ENCODE measurements at places on chromosomes 7 and 10.

- no peak for DNase-seq
Observed at GRCh38 chr7:122789156-122789555, 86.4 kb upstream of the RNF148 start.

- no peak for DNase-seq
Observed at GRCh38 chr7:901388-902154, 25.2 kb downstream of the GET4 start.

- DNase-seq = no peak
Observed at GRCh38 chr10:12822126-12822892, 179.2 kb downstream of the CCDC3 start.

DNA sequence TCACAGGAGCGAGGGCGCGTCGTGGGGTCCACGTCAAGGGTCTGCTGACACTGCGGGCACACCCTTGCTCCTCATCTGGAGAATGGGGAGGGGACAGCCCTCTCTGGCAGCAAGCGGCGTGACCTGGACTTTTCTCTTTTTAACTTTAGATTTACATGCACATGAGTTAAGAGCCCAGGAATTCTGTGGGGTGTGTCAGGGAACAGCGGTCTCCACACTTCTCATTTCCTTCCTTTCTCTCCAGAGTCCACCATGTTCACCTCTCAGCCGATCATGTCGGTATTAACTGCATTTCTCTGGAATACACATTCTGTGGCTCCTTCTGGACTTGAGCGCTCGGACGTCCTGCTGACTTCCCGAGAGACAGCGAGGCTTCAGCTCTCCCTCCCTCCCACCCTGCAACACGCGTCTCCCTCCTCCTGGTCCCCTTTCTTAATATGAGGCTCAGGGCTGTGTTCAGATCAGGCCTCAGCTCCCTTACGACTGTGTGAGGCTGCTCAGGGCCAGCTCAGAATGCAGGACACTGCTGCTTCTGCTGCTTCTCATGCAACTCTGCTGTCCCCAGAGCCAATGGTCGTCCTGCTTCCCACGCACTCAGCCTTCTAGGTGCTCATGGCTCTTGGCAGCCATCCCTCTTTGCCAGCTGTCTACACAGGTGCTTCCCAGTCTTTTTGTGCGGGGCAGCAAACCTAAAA lies 261.3 kb downstream of the ELFN1 start:
- no peak for DNase-seq

- no peak for DNase-seq
Observed at GRCh38 chr10:74926791-74927585, 100.6 kb downstream of the KAT6B start.

DNA sequence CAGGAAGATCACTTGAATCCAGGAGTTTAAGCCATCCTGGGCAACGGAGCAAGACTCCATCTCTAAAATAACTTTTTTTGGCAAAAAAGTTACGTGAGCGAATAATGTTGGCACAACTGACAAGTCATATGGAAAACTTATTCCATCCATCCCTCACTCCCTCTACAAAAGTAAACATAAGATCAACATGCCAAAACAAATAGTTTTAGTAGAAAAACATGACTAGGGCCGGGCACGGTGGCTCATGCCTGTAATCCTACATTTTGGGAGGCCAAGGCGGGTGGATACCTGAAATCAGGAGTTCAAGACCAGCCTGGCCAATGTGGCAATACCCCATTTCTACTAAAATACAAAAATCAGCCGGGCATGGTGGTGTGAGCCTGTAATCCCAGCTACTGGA lies 25.6 kb downstream of the SLC25A16 start:
- no peak for DNase-seq

- DNase-seq = no peak
Observed at GRCh38 chr7:45643630-45644029, 69.5 kb downstream of the ADCY1 start.

- DNase-seq = no peak
Observed at GRCh38 chr10:86329896-86330680, 36.5 kb downstream of the GRID1 start.

- no peak for DNase-seq
Observed at GRCh38 chr7:111600091-111600490, 37.8 kb upstream of the IMMP2L start.

GRCh38 chr7:15167912-15168311 lies 265.4 kb upstream of the DGKB start:
- DNase-seq = no peak

DNA sequence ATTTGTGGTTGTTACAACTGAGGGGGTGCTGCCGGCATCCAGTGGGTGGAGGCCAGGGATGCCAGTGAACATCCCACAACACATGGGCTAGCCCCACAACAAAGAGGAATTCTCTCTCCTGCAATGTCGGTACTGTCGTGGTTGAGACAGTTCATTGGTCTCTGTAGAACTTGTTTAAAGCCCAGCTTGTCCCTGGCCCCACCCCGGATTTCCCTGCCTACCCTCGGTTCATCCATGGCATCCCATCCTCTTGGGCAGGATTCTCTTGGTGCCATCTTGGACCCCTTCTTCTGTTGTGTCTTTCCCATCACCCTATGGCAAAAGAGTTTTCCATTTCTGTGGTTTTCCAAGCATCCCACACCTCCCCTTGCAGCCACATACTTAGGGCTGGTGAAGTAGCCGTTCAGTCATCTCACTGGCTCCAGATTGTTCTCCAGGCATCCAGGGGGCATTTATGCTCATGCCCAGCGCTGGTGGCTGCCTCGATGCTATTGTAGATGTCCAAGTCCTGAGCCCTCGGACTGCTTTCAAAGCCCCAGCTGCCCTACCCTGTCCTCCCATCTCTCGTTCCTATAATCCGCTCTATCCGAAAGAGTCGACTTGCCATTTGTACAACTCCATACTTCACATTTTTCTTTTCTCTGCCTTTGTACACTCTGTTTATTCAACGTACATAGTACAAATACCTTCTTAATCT lies 39.2 kb downstream of the MGMT start:
- DNase-seq = no peak

DNA sequence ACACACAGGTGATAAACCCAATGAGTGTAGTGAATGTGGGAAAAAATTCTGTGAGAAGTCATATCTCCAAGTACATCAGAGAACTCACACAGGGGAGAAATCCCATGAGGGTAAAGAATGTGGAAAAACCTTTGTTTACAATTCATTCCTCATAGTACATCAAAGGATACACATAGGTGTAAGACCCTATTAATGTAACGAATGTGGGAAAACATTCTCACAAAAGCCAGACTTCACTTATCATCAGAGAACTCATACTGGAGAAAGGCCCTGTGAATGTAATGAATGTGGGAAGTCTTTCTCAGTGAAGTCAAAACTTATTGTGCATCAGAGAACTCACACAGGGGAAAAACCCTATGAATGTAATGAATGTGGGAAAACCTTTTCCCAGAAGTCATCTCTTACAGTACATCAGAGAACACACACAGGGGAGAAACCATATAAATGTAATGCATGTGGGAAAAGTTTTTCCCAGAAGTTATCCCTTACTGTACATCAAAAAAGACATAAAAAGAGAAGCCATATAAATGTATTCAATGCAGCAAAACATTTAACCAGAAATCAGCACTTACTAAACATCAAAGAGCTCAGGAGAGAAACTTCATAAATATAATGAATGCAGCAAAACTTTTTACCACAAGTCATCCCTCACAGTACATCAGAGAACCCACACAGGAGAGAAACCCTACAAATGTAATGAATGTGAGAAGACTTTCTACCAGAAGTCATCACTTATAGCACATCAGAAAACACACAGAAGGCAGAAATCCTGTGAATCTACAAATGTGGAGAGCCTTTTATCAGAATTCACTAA lies 49.8 kb downstream of the ZNF239 start:
- DNase-seq = no peak

GRCh38 chr10:24727786-24728185 lies 4.1 kb upstream of the ARHGAP21 start:
- no peak for DNase-seq

GRCh38 chr7:929311-929711 lies 25.2 kb downstream of the ADAP1 start:
- DNase-seq = no peak

DNA sequence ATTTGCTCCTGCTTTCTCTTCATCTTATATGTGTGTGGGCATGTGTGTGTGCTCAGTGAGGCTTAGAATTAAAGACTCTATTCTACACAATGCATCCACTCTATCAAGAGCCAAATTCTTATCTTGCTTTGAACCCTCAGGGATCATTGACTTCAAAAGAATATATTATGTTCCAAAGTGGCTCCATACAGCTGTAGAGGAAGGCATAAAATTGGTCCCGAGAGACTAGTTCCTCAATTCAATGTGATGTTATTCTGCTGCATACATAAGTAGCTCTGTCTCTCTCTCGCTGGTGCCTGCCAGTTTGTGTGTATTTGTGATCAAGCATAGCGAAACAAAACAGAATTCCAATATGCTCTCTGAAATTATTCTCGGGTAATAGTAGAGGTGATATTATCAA lies 997.9 kb upstream of the POT1 start:
- no peak for DNase-seq

- DNase-seq = no peak
Observed at GRCh38 chr7:158541346-158542010, 46.1 kb downstream of the PTPRN2 start.

- DNase-seq = no peak
Observed at GRCh38 chr7:127677433-127678230, 25.6 kb downstream of the SND1 start.

GRCh38 chr10:2300231-2300630 lies 562.9 kb upstream of the ADARB2 start:
- no peak for DNase-seq

GRCh38 chr10:12896251-12896650 lies 105.3 kb downstream of the CCDC3 start:
- DNase-seq = no peak

DNA sequence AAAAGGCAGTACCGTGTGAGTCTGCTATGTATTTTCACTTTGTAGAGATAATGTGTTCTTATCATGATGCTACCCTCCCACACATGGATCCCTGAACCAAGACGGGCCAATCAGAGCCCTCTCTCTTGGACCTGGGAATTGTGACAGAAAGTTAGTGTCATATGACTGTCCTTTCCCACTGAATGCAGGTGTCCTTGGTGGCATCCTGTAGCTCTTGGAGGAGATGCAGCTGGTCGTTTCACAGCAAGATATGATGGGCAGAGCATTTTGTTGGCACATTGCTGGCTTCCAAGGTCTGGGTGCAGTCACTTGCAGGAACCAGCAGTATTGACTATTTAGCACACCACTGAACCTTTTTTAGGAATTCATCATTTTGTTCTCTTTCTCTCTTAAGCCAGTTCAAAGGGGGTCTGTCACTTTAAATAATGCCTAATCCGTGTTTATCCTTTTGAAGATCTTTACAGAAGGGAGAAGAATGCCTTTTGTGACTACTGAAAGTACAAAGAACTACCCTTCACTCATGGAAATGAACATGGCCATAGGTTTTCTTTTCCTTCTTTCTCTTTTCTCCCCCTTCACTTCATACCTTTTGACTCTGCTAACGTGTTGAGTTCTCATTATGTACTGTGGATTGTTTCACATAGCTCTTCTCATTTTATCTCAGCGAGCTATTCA lies 125.1 kb downstream of the PLXDC2 start:
- DNase-seq = no peak

DNA sequence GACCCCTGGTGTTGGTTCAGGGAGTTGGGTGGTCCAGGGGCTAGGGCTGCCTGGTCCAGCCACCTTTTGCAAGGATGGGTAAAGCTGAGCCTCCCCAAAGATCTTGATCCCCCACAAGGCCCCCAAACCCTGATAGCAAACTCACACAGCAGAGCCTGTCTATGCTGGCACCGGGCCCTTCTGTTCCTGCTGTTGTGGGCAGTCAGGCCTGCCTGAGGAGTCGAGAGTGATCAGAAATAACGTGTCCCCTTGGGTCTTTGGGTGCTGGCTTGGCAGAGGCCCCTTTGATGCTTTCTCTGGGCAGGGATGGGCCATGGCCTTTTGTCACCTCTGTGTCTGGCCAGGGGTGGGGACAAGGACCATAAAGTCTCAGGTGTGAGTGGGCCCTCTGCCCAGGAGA lies 715 bp upstream of the MUC12 start:
- no peak for DNase-seq

GRCh38 chr10:110827875-110828274 lies 43.9 kb upstream of the PDCD4 start:
- no peak for DNase-seq

All from stimulated activated CD8-positive, alpha-beta memory T cell treated with anti-CD3 and anti-CD28 coated beads, Interleukin-4, amount 100 ng/mL, for 1 hour (primary cell).